NCI-H1105 (cell line): ENCODE measurements at places on chromosomes 4 and X.

DNA sequence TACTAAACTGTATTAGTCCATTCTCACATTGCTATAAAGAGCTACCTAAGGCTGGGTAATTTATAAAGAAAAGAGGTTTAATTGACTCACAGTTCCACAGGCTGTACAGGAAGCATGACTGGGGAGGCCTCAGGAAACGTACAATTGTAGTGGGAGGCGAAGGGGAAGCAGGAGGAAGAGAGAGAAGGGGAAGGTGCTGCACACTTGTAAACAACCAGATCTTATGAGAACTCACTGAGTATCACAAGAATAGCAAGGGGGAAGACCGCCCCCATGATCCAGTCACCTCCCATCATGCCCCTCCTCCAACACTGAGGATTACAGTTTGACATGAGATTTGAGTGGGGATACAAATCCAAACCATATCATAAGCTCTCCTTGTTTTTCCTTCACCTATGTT, 40.9 kb downstream of the RPA4 start:
- no peak for DNase-seq

DNA sequence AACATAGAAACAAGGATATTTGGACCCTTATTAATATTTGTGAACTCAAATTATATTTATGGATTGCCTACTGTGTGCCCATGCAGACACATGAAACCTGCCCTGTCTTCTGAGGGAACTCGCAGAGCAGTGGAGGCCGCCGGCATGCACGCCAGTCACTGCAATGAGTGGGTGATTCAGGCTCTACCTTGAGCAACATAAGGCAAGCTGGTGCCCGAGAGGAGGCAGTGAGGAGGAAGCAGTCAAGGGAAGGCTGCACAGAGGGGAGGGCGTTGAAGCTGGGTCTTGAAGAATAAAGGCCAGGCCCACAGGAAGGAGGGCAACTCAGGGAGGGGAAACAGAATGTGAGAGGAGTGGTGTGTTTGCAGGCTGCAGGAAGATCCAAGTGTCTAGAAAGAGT, 52.8 kb downstream of the PPEF2 start:
- DNase-seq = no peak

- DNase-seq = no peak
Measured at GRCh38 chr4:111510535-111510934, 634.7 kb upstream of the FAM241A start.

- no peak for DNase-seq
Measured at GRCh38 chrX:26558719-26559386, 342.9 kb downstream of the MAGEB5 start.
